ENCODE measurements at places on chromosomes 3 and 15.
A peak's percentile ranks its signal among the peaks of the same experiment; 100 is the strongest.

GRCh38 chr3:109195815-109196214 is 59.3 kb downstream of the C3orf85 start:
- DNase-seq: peak; percentile 21

- DNase-seq: no peak
Observed at GRCh38 chr3:50666837-50667236, 7.9 kb upstream of the DOCK3 start.

DNA sequence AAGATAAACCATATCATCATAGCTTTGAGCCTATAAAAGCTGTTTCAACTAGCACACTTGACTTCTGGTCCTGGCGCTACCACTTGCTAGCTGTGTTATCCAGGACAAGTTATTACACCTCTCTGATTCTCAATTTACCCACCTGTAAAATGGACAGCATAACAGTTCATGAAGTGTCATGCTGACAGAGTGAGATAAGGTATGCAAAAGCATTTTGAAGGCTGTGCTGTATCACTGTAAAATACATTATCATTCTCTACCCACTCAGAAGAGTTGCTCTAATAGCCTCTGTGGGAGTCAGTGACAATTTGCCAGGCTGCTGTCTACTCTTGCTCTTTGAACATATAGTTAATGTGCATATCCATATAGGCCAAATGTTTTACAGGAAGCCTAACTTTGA is 93.0 kb downstream of the SSR3 start:
- DNase-seq: no peak

GRCh38 chr15:89669941-89670340 is 9.2 kb downstream of the PLIN1 start:
- DNase-seq: no peak

GRCh38 chr3:2838546-2839157 is 271.5 kb downstream of the IL5RA start:
- DNase-seq: no peak

GRCh38 chr3:197787412-197787811 is 3.6 kb upstream of the LRCH3 start:
- no peak for DNase-seq

GRCh38 chr3:71415681-71416122 is 167.8 kb downstream of the FOXP1 start:
- DNase-seq: no peak

GRCh38 chr3:23405081-23405480 is 202.0 kb downstream of the UBE2E2 start:
- peak; percentile 30 for DNase-seq

DNA sequence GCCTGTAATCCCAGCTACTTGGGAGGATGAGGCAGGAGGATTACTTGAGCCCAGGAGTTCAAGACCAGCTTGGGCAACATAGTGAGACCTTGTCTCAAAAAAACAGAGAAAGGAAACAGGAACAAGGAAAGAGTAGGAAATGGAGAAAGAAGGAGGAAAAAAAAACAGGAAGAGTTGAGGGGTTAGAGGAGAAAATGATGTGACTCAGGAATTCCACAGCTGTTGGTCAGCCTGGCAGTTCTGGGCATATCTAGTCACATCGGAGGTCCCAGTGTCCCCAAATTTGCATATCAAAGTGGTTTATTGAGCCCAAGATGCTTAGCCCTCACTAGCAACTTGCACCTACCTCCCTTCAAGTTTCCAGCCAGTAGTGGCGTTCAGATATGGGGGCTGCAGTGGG is 18.8 kb upstream of the JMJD7 start:
- no peak for DNase-seq

GRCh38 chr3:31704591-31705179 is 172.0 kb downstream of the STT3B start:
- peak; percentile 77 for DNase-seq

DNA sequence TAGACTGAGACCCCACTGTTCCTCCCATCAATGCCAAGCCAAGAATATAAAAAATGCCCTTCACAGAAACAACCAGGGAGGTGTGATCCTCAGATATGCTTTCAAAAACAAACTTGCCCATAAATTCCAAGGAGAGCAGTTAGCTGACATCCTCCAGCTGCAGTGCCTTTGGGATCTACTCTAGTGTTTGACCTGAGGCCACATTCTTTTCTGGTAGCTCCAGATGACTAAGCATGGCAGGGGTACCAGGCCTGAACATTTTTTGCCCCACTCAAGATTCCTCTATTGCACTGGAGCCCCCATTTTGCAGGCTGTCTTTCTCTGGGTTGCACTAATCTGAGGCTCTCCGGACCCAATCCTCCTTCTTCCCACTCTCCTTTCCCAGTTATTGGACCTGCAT is 27.9 kb upstream of the ACP3 start:
- DNase-seq: no peak

DNA sequence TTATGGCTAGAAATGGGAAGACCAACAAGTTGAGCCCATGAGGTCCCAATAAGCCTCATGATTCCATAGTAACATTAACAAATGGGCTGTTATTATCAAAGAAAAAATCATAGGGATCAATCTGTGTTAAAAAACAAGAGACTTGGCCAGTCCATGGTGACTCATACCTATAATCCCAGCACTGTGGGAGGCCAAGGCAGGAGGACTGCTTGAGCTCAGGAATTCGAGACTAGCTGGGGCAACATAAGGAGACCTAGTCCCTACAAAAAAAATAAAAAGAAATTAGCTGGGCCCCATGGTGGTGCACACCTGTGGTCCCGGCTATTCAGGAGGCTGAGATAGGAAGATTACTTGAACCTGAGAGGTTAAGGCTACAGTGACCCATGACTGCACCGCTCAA is 124.8 kb downstream of the DMXL2 start:
- DNase-seq: no peak

DNA sequence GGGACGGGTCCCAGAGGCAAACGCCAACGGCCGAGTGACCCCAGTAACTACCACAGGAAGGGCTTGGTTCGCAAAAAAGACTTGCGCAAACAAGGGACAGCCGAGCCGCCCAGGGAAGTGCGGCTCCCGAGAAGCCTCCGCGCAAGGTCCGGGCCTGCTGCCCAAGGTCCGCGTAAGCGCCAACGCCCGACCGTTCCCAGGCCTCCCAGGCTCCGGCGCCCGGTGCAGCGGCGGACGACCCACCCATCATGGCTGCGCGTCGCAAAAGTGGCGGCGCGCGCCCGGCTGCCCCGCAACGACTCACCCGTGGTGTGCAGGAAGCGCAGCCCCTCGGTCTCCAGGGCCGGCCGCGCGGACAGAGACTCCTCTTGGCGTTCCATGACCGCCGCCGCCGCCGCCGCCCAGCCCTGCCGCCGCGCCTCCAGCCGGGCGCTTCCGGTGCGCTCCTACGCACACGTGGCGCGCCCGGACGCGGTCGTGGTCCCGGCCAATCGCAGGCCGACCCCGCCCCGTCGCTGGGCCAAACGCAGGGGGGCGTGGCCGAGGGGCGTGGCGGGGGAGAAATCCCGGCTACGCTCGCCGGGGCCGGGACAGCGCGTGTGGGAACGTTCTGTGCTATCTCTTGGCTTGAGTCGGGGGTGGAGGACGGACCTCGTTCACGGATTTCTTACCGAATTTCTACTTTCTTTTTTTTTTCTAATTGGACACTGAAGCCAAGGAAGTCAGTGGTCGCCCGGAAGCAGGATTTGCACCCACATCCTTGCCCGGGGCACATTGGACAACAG is at the start of gene SELENOS:
Gene SELENOS (minus strand): TSS at position 448 of the 785 bp plus-strand sequence. CDS start 68 bp downstream, at position 380.
- DNase-seq: peak; percentile 83

DNA sequence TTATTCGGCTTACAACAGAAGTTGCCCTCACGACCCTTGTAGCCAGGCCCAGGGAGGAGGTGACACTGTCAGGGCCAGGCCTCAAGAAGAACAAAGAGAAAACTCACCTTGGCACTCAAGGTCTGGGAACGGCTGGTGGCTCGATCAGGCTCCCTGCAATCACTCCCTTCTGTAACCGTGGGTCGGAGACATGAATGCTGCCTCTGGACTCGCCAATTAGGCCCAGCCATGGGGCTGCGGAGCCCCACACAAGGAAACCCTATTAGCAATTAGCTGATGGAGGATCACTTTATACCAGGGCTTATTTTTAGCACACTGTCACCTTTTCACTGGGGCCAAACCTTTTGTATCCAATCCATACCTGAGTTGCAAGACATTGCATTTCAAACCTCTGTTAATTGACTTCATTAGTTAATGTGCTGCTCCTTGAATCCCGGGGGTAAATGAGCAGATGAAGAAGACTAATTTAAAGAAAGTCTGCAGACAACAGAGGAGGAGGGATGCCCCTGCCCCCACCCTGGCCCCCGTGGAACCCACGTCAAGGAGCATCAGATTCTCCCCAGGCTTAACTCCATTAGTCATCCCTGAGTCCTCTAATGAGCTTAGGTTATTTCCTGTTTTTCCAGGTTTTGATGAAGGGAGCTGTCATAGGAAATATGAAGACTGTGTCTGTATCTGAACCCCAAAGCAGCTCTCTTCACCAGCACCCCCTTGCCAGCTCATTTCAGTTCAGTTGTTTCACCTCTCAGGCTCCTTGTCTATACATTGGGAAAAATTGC is 255.3 kb downstream of the RORA start:
- DNase-seq: no peak

DNA sequence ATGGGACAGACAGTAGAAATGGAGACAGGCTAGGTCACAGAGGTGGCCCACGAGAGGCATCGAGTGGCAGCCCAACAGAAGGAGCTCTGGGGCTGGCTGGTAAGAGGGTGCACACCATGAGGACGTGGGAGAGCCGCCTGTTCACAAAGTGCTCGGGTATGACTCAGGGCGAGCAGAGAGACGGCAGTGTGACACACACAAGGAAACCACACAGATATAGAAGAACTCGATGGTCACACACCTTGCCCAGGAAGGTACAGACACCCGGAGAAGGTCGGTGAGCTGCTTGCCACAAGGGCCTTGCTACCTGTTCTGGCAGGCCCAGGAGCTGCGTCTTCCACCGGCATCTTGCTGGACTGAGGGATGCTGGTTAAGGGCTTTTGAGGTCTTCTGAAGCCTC is 50.2 kb downstream of the CA12 start:
- no peak for DNase-seq

GRCh38 chr3:13427662-13428603 is 7.8 kb upstream of the NUP210 start:
- DNase-seq: no peak

DNA sequence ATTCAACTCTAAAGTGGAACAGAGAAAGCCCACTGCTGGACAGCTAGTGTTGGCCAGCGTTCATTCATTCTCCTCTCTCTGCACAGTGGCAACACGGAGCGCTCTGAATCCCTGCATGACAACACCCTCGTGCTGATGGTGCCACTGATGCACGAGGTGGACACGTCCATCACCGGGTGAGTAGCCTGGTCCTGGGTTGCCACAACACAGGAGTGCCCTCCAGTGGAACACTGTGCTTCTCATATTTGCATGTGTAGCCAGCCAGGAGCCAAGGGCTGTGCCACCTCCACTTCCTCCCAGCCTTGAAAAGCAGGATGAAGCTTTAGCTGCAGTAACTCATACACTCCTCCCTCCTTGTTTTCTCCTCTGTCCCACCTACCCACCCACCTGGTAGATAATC is 120.0 kb upstream of the CTDSPL start:
- DNase-seq: no peak

DNA sequence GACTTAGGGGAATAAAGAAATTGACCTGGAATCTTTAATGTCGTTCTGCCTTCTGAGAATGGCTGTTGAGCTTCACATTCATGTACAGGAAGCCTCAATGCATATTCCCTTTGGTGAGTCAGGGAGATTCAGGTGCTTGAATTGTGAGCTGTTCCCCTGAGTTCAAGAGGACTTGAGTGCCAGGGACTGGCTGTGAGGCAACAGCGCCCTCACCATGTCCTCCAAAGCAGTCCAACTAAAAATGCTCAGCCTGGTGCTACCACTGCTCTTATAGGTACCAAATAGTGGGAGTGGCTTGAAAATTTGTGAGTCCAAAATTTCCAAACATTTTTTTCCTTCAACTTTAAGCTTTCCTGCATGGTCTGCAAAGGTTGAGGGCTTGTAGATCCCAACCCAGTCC is 54.1 kb downstream of the LEO1 start:
- DNase-seq: no peak

- DNase-seq: no peak
Observed at GRCh38 chr15:100147828-100148227, 193.9 kb downstream of the ADAMTS17 start.

DNA sequence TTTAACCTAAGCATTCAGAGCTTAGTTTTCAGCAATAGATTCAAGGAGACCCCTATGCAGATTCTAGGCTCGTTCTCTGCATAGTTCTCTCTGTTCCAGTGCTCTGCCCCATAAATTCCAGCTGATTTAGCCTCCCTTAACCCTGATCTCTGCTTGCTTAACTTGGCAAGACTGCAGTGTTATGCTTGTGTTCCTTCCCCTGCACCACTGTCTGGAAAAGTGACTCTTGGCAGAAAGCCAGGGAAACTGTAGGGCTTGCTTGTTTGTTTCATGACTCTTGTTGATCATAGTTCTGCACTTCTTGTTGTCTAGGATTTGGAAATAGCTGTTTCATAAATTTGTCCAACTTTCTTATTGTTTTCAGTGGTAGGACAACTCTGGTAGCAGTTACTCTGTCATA is 40.1 kb downstream of the ANAPC13 start:
- no peak for DNase-seq

DNA sequence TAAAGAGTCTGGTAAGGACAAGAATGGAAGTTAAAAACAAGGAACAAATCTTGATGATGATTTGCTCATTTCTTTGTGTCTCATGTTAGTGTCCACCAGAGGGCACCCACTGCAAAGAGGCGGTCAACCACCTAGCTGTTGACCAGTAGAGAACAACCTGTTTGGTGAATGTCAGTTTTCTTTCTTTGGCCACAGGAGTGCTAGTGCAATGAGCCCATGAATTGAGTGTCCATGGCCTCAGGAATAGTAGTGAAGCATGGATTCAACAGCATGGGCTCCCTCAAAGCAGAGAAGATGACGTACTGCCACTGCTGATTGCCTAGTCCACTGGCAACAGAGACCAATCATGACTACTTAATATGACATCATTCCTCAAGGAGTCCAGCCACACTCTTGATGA is 10.7 kb upstream of the CNTN6 start:
- DNase-seq: peak; percentile 59

GRCh38 chr3:76724706-76725105 is 315.2 kb upstream of the ROBO2 start:
- DNase-seq: no peak

GRCh38 chr15:94457661-94458060 is 226.3 kb downstream of the MCTP2 start:
- DNase-seq: no peak

DNA sequence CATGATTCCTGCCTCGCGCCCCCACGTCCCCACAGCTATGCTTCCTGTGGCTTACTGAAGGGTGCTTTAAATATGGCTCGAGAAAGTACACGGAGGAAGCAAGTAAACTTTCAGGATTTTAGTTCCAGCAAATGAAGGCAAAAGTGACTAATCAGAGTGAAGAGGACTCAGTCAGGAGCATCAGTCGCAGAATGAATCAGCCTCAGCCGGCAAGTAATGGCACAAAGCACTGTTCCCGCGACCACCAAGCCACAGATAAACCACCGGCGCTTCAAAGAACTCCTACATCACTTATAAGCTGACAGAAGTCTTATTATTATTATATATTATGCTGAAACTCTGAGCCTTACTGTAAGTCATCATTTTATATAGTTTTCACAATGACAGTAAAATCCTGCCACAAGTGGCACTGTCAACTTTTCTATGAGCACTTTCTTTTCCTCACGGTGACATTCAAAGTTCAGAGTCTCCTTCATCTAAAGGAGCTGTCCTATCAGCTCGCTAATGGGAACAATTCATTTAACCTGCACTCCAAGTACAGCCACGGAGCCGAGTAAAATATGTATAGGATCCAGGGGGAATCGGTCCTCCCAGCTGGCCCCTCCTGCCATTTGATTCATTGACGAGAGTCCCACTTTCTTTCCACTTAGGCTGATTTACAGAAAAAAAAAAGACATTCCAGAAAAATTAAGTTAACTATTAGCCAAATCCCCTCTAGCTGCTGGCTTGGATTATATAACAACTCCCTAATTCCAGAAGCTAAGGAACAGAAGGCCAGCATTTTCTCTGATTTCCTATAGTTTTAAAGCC is 217.0 kb upstream of the ICE2 start:
- DNase-seq: no peak

Measured in Caki2 (cell line).